Left ventricle myocardium inferior (tissue), 1 donor: ENCODE measurements at places on chromosomes 12 and 14.

- DNase-seq = no peak
These were observed 218.6 kb upstream of the ATP2B1 start for GRCh38 chr12:89927226-89927698.

GRCh38 chr14:35556548-35556947 is 22.6 kb downstream of the INSM2 start:
- no peak for DNase-seq

GRCh38 chr14:95256776-95257060 is 63.0 kb downstream of the CLMN start:
- no peak for DNase-seq

- DNase-seq = no peak
These were observed 55.6 kb upstream of the ISM2 start for GRCh38 chr14:77554207-77554606.

DNA sequence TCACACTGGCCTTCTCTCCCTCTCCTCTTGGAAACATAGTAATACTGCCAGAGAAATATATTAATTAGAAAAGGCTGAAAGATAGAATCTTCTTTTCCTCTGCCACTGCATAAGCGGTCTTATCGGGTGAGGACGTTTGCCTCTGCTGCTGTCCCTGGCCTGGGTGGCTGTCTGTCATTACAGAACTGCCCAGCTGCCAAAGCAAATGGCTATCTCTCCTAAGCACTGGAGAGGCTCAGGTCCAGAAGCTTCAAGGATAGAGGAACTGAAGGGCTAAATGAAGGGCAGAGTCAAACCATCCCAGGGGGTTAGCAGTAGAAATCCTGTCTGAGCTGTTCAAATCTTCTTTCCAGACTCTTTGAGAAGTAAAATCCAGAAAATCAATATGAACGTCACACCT is 198.6 kb upstream of the CAND1 start:
- DNase-seq = no peak

DNA sequence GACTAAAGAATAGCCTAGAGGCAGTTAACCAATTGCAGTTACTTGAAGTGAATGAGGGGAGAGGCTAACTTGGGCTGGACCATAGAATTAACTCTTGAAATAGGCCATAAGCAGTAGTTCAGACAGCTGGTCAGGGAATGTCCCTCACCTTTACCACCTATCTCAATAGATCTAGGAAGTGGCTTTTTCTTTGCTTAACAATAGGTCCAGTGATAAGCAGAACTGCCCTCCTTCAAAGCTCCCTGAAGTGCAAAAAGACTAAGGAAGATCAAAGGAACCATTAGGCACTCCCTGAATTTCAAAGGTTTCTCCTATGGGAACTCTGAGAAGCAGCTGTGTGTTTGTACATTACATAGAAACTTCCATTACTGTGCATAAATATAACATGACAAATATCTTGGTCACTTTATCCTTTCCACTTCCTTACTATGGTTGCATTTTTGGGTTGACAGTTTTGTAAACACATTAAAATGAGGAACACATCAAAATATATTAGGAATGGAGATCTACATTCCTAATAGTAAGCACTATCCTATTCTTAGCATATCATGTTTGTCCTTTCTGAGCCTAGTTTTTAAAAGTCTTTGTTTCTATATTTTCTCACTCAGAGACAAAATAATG is 7.2 kb upstream of the NAA30 start:
- DNase-seq = no peak

- no peak for DNase-seq
These were observed 23.4 kb upstream of the GLIPR1 start for GRCh38 chr12:75457191-75457590.

DNA sequence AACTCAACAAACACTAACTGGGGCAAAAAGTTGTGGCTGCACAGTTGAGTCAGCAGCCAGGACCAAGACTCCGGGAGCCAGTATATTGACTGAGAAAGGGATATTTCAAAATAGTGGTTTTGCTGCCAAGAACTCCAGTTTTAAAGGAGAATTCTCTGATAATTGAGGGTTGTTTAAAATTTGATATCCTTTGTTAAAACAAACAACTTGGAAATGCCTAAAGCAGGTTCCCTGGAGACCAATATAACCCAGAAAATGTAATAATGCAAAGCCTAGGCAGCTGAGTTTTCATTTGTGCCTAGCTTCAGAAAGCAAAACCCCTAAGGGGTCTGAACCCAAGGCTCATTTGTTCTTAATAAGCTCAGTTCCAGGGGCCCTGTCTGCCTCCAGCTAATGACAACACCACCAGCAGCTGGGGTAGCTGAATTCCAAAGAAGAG is 311.7 kb upstream of the CCDC196 start:
- DNase-seq = no peak

- no peak for DNase-seq
These were observed 3.5 kb upstream of the PHLDA1 start for GRCh38 chr12:76035045-76035444.

GRCh38 chr12:3999904-4000303 is 126.7 kb upstream of the PARP11 start:
- no peak for DNase-seq

- DNase-seq = no peak
These were observed 739 bp upstream of the PAX9 start for GRCh38 chr14:36660736-36661505.

GRCh38 chr14:103185051-103186029 is 62.1 kb downstream of the TNFAIP2 start:
- no peak for DNase-seq

GRCh38 chr14:65422088-65422834 is 9.7 kb downstream of the FUT8 start:
- no peak for DNase-seq

DNA sequence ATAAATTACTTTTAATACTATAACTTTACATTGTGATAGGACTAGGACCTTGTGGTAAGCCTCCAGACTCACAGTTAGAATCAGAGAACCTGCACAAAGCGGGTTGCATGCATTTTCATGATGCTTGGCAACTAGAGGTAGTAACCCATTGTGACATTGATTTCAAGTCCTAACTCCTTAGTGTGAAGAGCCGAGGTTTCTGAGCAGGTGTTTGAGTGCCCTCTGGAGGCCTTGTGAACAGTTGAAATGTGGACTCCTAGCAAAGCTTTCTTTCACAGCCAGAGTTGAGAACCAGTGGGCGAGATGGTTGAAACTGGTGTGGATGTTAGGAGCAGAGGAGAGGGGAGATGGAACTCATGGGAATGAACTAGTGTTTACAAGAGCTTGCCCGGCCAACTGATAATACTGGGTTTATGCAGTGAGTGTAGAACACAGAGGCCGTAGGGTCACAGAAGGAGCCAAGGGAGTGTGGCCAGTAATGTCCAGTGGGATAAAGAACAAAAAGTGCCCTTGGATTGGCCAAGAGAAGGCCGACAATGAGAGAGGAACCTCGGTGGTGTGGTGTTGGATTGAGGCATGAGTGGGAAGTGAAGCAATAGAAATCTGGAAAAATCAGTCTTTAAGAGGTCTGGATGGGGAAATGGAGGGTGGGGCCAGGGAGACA is 10.9 kb downstream of the ZNF664 start:
- DNase-seq = no peak

DNA sequence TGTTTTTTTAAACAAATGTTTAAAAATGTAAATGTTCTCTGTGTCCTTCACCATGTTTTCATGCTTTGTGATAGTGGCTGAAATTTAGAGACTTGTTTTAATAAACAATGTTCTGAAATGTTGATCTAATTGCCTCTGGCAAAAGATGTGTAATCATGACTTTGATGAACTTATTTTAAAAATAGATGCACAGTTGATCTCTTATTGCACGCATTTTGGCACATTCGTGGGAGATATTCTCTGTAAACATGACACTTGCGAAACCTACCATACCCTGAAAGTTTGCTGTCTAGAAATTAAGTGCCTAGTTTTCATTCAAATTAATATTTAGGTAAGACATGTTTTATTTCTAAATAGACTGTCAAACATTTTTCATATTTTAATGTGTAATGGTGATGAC is 119.7 kb upstream of the DNM1L start:
- DNase-seq = no peak

DNA sequence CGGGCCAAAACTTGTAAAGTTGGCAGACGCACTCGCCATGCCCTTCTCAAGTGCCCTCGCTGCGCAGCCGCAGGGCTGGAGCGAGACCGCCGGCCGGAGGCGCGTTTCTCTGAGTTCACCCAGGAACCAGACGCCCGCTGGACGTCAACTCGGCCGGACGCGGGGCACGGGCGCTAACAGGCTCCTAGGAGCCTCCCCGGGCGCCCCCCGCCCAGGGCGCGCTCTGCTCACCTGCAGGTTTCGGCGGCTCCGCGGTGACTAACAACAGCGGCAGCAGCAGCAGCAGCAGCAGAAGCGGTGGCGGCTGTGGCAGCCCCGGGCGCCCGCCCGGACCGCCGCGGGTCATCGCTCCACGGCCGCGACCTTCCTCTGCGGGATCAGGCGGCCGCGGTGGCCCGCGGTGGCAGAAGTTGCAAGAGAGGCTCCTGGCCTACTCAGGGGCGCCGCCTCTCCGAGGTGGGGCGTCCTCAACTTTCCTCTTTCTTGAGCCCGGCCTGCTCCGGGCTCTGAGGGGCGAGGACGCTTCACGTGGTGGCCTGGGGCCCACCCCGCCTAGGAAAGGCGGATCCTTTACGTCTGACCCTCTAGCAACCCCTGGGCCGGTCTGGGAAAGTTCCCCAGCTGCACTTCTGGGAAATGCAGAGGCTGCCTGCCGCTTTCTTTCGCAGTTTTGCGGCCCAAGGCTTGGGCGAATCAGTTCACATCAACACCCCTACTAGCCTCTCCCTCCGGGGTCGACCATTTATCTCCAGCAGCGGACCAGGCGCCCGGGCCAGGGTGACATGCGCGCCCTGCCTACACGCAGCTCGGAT is at the start of gene PLBD1:
Gene PLBD1, minus strand, starts transcription at position 533 of the 812 bp plus-strand sequence. Its CDS starts 187 bp downstream, at position 346.
- peak; percentile 81 for DNase-seq

DNA sequence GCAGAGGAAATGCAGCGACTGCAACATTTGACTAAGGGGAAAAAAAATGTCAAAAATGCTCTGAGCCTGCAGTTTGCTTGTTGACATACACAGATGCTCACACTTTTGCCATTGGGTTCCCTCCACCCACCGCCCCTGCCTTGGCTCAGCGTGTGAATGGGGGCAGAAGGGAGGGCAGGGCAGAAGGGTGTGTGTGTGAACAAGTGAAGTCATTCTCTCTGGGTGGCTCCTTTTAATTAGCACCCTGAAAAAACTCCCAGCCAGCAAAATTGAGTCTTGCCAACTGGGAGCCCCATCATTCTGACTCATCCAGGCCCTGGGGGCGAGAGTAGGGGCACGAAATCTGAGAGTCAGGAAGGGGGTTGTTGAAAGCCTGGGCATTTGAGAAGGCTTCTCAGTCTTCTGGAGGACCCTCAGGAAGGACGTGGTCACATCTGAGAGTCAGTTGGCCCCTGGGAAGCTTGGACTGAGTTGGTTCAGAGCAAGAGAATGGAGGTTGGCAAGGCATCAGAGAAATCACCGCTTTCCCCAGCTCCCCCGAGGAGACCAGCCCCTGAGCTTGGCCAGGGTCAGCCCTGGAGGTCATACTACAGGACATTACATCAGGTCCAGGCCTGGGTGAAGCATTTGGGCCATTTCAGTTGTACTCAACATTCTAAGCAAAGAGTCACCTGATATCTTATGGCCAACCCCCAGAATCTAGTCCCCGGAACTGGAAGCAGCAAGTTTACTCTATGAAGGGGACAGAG is 22.7 kb upstream of the KRT78 start:
- no peak for DNase-seq

GRCh38 chr14:40417777-40418401 is 985.7 kb upstream of the FBXO33 start:
- DNase-seq = no peak

- DNase-seq = peak; percentile 42
These were observed 217.4 kb upstream of the RTL1 start for GRCh38 chr14:101120641-101121507.

- no peak for DNase-seq
These were observed 166.7 kb downstream of the KCNA5 start for GRCh38 chr12:5210179-5210922.

- DNase-seq = no peak
These were observed 6.2 kb downstream of the TMEM120B start for GRCh38 chr12:121718653-121719239.

- DNase-seq = no peak
These were observed 68.5 kb downstream of the GCH1 start for GRCh38 chr14:54834081-54834480.

- no peak for DNase-seq
These were observed 5.9 kb upstream of the A2ML1 start for GRCh38 chr12:8816448-8817050.

DNA sequence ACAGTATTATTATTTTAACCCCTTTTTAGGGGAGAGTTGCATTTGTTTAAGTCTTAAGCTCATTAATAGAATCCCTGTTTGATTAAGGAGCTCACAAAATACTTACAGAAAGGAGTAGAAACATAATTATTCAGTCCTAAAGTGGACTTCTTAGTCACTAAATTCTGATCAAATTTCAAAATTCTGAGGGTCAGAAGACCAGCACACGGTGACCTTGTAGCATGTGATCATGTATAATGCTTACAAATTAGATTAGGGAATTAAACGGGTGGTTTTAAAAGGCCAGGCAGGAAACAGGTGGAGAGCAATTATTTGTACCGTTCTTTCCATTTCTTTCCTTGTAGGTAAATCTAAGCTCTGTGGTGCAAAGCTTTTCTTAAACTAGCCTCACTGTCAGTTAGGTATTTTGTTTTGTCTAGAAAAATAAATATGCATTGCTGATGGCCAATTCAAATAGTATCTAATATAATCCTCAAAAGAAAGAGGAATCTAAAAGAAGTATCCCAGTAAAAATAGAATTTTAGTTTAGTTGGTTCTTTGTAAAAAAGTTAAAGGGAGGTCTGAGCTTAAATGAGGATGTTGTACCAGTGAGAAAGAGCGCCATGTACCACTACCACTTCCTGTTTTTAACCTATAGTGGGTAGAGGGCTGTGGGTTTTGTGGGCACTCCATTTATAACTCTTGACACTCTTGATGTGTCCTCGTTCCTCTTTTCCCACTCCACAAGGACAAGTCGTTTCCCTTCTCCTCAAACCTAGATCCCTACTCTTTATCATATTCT is 51.1 kb downstream of the SLC38A1 start:
- no peak for DNase-seq

GRCh38 chr14:64758691-64759554 is 54.7 kb downstream of the PLEKHG3 start:
- peak; percentile 62 for DNase-seq

- DNase-seq = peak; percentile 73
These were observed 702 bp downstream of the FAM222A start for GRCh38 chr12:109714141-109714912.

DNA sequence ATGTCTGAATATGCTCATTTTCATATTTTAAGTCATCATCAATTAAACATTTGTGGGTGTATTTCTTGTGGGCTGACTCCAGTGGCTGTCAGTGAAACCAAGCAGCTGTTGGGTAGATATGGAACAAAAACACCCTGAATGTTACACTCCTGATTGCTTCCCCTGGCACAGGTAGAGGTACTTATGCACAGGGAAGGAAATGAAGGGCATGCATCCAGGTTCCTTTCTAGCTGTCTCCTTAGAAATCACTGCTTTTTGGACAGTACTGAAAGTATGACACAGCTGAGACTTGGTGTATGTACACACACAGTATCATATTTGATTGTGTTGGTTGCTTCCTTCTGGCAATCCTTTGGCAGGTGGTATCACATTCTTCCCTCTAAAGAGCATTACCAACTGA is 1006.7 kb downstream of the DIO2 start:
- DNase-seq = no peak
